HFFc6 (cell line): ENCODE measurements at places on chromosomes 3 and 15. TPM values are rescaled to one million over a fixed set of nuclear protein-coding genes. Genes with fewer than 3 reads are reported as not detected.

INSYN1 gene
- 0.31 and 1.6 TPM in 2 replicates for total RNA-seq

- peak overlapping the region; percentile 12; the same call in 1 of the 2 replicates for H3K27ac ChIP-seq
- H3K4me3 ChIP-seq = no peak overlapping the region
- DNase-seq = no peak
- H3K36me3 ChIP-seq = no peaks in the 10 kb centered on the region; the same call in 1 of the 2 replicates
- peaks cover 13% of the 10 kb centered on the region for H3K4me1 ChIP-seq
Observed at GRCh38 chr3:29649815-29650547, 369.1 kb downstream of the RBMS3 start.

DNA sequence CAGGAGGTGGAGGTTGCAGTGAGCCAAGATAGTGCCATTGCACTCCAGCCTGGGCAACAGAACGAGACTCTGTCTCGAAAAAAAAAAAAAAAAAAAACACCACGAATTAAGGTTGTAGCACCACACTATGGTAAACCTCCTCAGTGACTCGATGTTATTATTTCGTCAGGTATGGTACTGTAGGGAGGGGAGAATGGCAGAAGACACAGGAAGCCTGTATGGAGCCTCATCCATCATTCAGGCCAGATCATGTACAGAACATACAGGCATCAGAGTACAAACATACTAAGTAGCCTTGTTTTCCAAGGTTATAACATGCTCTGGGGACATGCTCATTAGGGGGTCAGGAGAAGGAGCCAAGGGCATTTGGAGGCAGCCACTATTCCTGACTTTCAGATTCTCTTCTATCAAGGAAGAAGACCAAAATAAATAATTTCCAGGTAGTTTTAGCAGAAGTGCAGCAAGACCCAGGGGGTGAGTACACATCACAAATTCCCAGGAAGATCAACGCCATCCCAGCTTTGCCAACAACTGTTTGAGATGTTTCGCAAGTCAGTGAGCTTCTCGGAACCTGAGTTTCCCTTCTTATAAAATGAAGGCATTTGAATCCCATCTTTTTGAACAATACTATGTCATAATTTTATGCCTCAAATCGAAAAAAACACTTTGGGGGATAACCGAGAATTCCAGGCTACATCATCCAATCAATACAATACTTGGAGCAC, 79.8 kb downstream of the FOXP1 start:
- H3K27ac ChIP-seq = peak overlapping the region; percentile 91
- peak; percentile 59 for DNase-seq
- no peaks in the 10 kb centered on the region; the same call in 1 of the 2 replicates for H3K27me3 ChIP-seq
- peaks cover 5% of the 10 kb centered on the region; the same call in 1 of the 2 replicates for H3K36me3 ChIP-seq
- H3K4me1 ChIP-seq = peaks cover 66% of the 10 kb centered on the region
- H3K4me3 ChIP-seq = peak overlapping the region; percentile 87

DNA sequence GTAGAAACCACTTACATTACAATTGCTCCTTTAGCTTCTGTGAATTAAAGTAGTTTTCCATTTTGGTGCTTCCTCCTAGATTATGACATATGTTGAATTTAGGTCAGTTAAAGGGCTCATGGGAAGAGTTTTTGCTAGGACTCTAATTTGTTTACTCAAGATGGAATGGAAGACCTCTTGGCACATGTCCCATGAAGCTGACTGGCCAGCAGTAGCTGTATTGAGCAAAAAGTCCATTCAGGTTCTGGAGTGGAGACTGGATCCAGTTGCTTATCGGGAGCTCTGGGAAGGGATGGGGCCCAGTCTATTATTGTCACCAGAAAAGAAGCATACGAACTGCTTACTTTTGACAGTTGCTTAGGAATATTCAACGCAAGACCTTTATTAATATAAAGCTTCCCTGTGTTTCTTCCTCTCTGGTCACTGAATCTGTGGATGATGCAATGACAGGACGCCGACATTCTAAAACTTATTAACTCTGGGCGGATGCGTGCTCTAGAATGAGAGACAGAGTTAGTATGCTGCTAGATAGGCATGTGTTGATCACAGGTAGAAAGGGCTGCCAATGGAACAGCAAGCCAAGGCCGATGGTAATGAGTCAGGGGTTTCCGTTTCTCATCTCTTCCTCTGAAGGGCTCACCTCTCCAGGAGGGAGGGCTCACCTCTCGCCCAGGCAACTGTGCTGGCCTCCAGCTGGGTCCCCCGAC, 155.8 kb downstream of the NR1D2 start:
- no peak overlapping the region for H3K4me3 ChIP-seq
- H3K27ac ChIP-seq = no peak overlapping the region
- H3K36me3 ChIP-seq = no peaks in the 10 kb centered on the region
- DNase-seq = no peak

GRCh38 chr3:31670722-31671121, 138.0 kb downstream of the STT3B start:
- H3K36me3 ChIP-seq = 0 out of 2 replicates have a peak, but pooled peaks cover 4% of the 10 kb centered on the region
- H3K27me3 ChIP-seq = peaks cover 1% of the 10 kb centered on the region; the same call in 1 of the 2 replicates
- no peak overlapping the region for H3K27ac ChIP-seq
- no peak overlapping the region for H3K4me3 ChIP-seq
- H3K4me1 ChIP-seq = no peaks in the 10 kb centered on the region

DNA sequence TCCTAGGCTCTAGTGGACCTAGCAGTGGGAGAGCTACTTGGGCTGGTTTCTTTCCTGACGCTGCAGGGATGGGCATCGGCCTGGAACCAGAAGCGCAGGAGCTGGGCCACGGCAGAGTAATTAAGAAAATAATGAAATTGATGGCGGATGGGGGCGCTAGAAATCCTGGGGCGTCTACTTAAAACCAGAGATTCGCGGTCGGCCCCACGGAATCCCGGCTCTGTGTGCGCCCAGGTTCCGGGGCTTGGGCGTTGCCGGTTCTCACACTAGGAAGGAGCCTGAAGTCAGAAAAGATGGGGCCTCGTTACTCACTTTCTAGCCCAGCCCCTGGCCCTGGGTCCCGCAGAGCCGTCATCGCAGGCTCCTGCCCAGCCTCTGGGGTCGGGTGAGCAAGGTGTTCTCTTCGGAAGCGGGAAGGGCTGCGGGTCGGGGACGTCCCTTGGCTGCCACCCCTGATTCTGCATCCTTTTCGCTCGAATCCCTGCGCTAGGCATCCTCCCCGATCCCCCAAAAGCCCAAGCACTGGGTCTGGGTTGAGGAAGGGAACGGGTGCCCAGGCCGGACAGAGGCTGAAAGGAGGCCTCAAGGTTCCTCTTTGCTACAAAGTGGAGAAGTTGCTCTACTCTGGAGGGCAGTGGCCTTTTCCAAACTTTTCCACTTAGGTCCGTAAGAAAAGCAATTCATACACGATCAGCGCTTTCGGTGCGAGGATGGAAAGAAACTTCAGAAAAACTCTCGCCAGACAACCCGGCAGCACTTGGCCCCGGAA, 6.1 kb downstream of the SOX14 start:
- peaks cover 62% of the 10 kb centered on the region for H3K27me3 ChIP-seq
- no peak overlapping the region for H3K27ac ChIP-seq
- no peak overlapping the region; the same call in 1 of the 2 replicates for H3K4me3 ChIP-seq
- no peak for DNase-seq

DNA sequence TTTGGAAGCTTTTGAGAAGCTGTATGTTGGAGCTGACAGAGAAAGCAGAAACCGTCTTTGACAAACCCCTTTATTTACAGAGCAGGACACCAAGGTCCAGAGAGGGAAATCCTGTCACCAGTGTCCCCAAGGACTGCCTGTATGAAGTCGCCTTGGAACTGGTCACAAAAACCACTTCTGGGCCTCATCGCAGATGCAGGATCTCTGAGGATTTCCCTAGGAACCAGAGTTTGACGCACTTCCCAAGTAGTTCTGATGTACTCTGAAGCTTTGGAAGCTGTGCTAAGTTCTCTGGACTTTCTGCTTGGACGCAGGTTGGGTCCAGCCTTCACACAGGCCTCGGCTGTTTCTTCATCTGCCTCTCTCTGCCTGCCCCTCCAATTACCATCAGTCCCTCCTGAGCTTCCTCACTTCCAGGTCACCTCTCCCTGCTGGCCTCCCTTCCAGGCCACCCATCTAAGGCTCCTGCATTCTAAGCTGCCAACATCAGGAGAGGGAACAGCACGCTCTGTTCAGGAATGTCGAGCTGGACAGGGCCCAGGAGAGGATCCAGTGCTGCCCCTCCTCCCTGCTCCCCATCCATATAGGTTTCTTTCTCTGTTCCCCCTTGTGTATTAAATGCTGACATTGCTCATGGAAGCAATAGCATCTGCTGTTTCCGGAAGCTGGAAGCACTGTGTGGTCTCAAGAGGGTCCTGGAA, 270.8 kb downstream of the OPA1 start:
- no peak overlapping the region for H3K27ac ChIP-seq
- H3K4me1 ChIP-seq = peaks cover 26% of the 10 kb centered on the region
- H3K27me3 ChIP-seq = peaks cover 21% of the 10 kb centered on the region
- DNase-seq = no peak
- H3K36me3 ChIP-seq = no peaks in the 10 kb centered on the region

- H3K4me3 ChIP-seq = no peak overlapping the region
- H3K27ac ChIP-seq = no peak overlapping the region
- peaks cover 13% of the 10 kb centered on the region for H3K27me3 ChIP-seq
- DNase-seq = no peak
- no peaks in the 10 kb centered on the region for H3K36me3 ChIP-seq
Observed at GRCh38 chr3:114242947-114243346, 5.6 kb upstream of the ZNF80 start.

DNA sequence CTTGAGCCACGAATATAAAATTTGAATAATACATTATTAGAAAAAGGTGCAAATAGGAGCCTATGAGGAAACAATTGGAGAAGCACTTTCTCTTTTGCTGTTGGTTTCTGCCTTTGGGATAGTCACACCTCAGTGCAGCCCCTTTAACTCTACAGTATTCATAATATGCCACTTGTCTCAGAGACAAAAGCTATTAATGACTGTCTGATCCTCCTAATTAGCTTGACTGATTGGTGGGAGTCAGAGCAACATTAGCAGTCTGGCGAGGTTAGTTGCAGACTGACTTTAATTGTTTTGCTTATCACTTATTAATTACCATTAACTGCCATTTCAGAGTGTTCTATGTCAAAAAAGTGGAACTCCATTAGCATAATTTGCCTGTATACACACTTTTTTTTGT, 225.0 kb upstream of the ARHGEF26 start:
- no peak overlapping the region for H3K27ac ChIP-seq
- no peaks in the 10 kb centered on the region for H3K4me1 ChIP-seq
- no peak overlapping the region for H3K4me3 ChIP-seq

SEMA3G gene
- total RNA-seq = not detected in 3 replicates

DNA sequence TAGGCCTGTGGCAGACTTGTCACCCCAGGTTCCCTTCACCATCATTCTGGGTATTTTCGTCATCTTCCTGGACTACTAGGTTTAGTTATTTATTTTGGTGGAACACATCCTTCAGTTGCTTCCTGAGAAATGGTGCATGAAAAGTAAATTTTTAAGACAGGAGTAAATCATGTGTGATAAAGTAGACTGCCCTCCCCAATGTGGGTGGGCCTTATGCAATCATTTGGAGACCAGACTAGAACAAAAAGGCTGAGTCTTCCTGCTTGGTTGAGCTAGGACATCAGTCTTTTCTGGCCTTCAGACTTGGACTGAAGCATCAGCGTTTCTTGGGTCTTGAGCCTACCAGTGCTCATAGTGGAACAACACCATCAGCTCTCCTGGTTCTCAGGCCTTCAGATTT, 50.7 kb upstream of the SLC2A2 start:
- no peak for DNase-seq
- peaks cover 16% of the 10 kb centered on the region; the same call in 1 of the 2 replicates for H3K36me3 ChIP-seq
- H3K4me1 ChIP-seq = peaks cover 9% of the 10 kb centered on the region
- H3K27me3 ChIP-seq = no peaks in the 10 kb centered on the region

GRCh38 chr3:182980204-182981037, at the start of gene DCUN1D1:
Gene DCUN1D1 (minus strand): TSS chr3:182980538. CDS start chr3:182980489, 49 bp downstream.
- H3K4me3 ChIP-seq = peak within 1 kb of the TSS; percentile 98
- peak; percentile 83 for DNase-seq
- H3K4me1 ChIP-seq = peaks cover 20% of the 10 kb centered on the region
- no peaks in the 10 kb centered on the region for H3K36me3 ChIP-seq

- H3K27me3 ChIP-seq = no peaks in the 10 kb centered on the region
- H3K27ac ChIP-seq = no peak overlapping the region
- no peak for DNase-seq
- no peaks in the 10 kb centered on the region for H3K4me1 ChIP-seq
- H3K4me3 ChIP-seq = no peak overlapping the region
Observed at GRCh38 chr3:116663161-116664110, 46.1 kb upstream of the TUSC7 start.

GRCh38 chr15:40891810-40892446, 2.3 kb upstream of the VPS18 start:
- peaks cover 5% of the 10 kb centered on the region for H3K27me3 ChIP-seq
- no peak overlapping the region for H3K27ac ChIP-seq
- peaks cover 5% of the 10 kb centered on the region for H3K36me3 ChIP-seq
- peaks cover 21% of the 10 kb centered on the region for H3K4me1 ChIP-seq

- no peak overlapping the region for H3K27ac ChIP-seq
- peaks cover 26% of the 10 kb centered on the region for H3K27me3 ChIP-seq
- no peaks in the 10 kb centered on the region for H3K36me3 ChIP-seq
- H3K4me3 ChIP-seq = no peak overlapping the region
- DNase-seq = no peak
Observed at GRCh38 chr15:79192462-79193036, 90.0 kb upstream of the ANKRD34C start.

GOLGA8H gene
- total RNA-seq = not detected in 3 replicates

- no peaks in the 10 kb centered on the region for H3K4me1 ChIP-seq
- H3K27ac ChIP-seq = no peak overlapping the region
- no peak overlapping the region for H3K4me3 ChIP-seq
- peaks cover 28% of the 10 kb centered on the region for H3K27me3 ChIP-seq
- H3K36me3 ChIP-seq = no peaks in the 10 kb centered on the region
- DNase-seq = no peak
Observed at GRCh38 chr15:73374604-73375003, 5.8 kb upstream of the HCN4 start.

- no peak for DNase-seq
- H3K4me3 ChIP-seq = no peak overlapping the region
- H3K4me1 ChIP-seq = peaks cover 21% of the 10 kb centered on the region
Observed at GRCh38 chr3:21331857-21332256, 419.2 kb downstream of the ZNF385D start.

GRCh38 chr3:22263042-22263441, 512.0 kb upstream of the ZNF385D start:
- no peaks in the 10 kb centered on the region; the same call in 1 of the 2 replicates for H3K36me3 ChIP-seq
- H3K4me1 ChIP-seq = no peaks in the 10 kb centered on the region
- H3K27ac ChIP-seq = no peak overlapping the region
- no peak overlapping the region for H3K4me3 ChIP-seq

- H3K4me3 ChIP-seq = no peak overlapping the region
- peaks cover 2% of the 10 kb centered on the region; the same call in 1 of the 2 replicates for H3K27me3 ChIP-seq
- peak overlapping the region; percentile 30; the same call in 1 of the 2 replicates for H3K27ac ChIP-seq
- peaks cover 48% of the 10 kb centered on the region for H3K4me1 ChIP-seq
Observed at GRCh38 chr3:50230104-50230793, 5.8 kb upstream of the GNAI2 start.

DNA sequence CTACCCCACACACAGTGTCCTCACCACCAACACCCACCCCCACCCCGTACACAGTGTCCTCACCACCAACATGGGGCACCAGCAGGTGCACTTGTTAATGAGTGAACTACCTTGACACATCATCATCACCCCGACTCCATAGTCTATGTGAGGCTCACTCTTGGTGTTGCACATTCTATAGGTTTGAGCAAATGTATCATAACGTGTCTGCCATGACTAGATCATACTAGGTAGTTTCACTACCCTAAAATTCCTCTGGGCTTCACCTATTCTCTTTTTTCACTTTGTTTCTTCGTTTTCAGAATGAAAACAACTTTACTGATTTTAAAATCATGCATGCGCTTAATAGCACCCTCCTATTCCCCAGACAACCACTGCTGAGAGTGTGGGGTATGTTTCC, 102.6 kb upstream of the SLC6A6 start:
- H3K27ac ChIP-seq = no peak overlapping the region
- H3K27me3 ChIP-seq = peaks cover 24% of the 10 kb centered on the region
- H3K36me3 ChIP-seq = no peaks in the 10 kb centered on the region
- no peak overlapping the region for H3K4me3 ChIP-seq

GRCh38 chr3:180082699-180083098, 46.0 kb upstream of the PEX5L start:
- H3K4me3 ChIP-seq = no peak overlapping the region
- peaks cover 2% of the 10 kb centered on the region; the same call in 1 of the 2 replicates for H3K27me3 ChIP-seq
- H3K36me3 ChIP-seq = peaks cover 2% of the 10 kb centered on the region
- H3K27ac ChIP-seq = no peak overlapping the region
